A549 treated with RU486 at 1 μM for 4 hours (cell line): ENCODE measurements at places on chromosomes 2 and 18. TPM values are rescaled to one million over a fixed set of nuclear protein-coding genes. Genes with fewer than 3 reads are reported as not detected.

The EIF4E2 gene
- total RNA-seq = 86.0 to 227 TPM (median 99.0 TPM) in 5 replicates

The DLX1 gene
- total RNA-seq = 3.5 to 4.3 TPM (median 3.9 TPM) in 5 replicates

The STK39 gene
- total RNA-seq = 10.7 to 19.8 TPM (median 18.2 TPM) in 5 replicates

The CXCR1 gene
- not detected in 5 replicates for total RNA-seq

The ACADL gene
- 0.09 to 0.18 TPM in 2 of 5 replicates, not detected in the others for total RNA-seq

The CHMP1B gene
- total RNA-seq = 34.1 to 53.3 TPM (median 46.4 TPM) in 5 replicates

The REG3A gene
- total RNA-seq = not detected in 5 replicates

The CYP26B1 gene
- 11.5 to 16.3 TPM (median 14.2 TPM) in 5 replicates for total RNA-seq

The LONRF2 gene
- total RNA-seq = 2.8 to 4.1 TPM (median 3.3 TPM) in 5 replicates

The UGT1A8 gene
- total RNA-seq = 0.06 to 0.13 TPM in 2 of 5 replicates, not detected in the others

The CHST10 gene
- total RNA-seq = 16.2 to 17.4 TPM (median 16.7 TPM) in 5 replicates

The IL1R1 gene
- total RNA-seq = 16.2 to 31.6 TPM (median 26.8 TPM) in 5 replicates

The CAPN13 gene
- 0.07 to 0.08 TPM in 2 of 5 replicates, not detected in the others for total RNA-seq

The TNFRSF11A gene
- 6.5 to 10.2 TPM (median 8.6 TPM) in 5 replicates for total RNA-seq

The STPG4 gene
- total RNA-seq = 0.10 to 0.17 TPM in 2 of 5 replicates, not detected in the others

The CYP27C1 gene
- 4.1 to 5.4 TPM (median 4.9 TPM) in 5 replicates for total RNA-seq

The TDRD15 gene
- not detected in 5 replicates for total RNA-seq

The DSG1 gene
- not detected in 5 replicates for total RNA-seq

The TUBA4A gene
- total RNA-seq = 332 to 451 TPM (median 366 TPM) in 5 replicates

The CHST9 gene
- 0.06 TPM in 1 of 5 replicates, not detected in the others for total RNA-seq

The BUB1 gene
- 32.4 to 48.9 TPM (median 45.5 TPM) in 5 replicates for total RNA-seq

The NABP1 gene
- total RNA-seq = 12.2 to 13.8 TPM (median 12.5 TPM) in 5 replicates

The NCKAP1 gene
- total RNA-seq = 51.4 to 110 TPM (median 101 TPM) in 5 replicates

The APCDD1 gene
- not detected in 5 replicates for total RNA-seq

The GORASP2 gene
- 91.3 to 115 TPM (median 94.8 TPM) in 5 replicates for total RNA-seq

The SRD5A2 gene
- total RNA-seq = 0.02 TPM in 2 of 5 replicates, not detected in the others

The ZBTB7C gene
- 0.04 to 0.19 TPM (median 0.05 TPM) in 3 of 5 replicates, not detected in the others for total RNA-seq

The SH3BP4 gene
- total RNA-seq = 27.6 to 31.4 TPM (median 28.3 TPM) in 5 replicates

The CELF4 gene
- not detected in 5 replicates for total RNA-seq

The ACOXL gene
- not detected in 5 replicates for total RNA-seq

The SPATA3 gene
- total RNA-seq = not detected in 5 replicates

The LTBP1 gene
- 15.7 to 28.3 TPM (median 26.4 TPM) in 5 replicates for total RNA-seq

The PDE11A gene
- total RNA-seq = 0.19 to 0.61 TPM (median 0.47 TPM) in 5 replicates

The GPATCH11 gene
- total RNA-seq = 7.4 to 12.1 TPM (median 9.9 TPM) in 5 replicates

The CERKL gene
- 0.17 to 0.32 TPM (median 0.24 TPM) in 5 replicates for total RNA-seq

The CNGA3 gene
- 0.02 to 0.06 TPM in 2 of 5 replicates, not detected in the others for total RNA-seq
